ENCODE measurements at places on chromosomes 2 and 18.

DNA sequence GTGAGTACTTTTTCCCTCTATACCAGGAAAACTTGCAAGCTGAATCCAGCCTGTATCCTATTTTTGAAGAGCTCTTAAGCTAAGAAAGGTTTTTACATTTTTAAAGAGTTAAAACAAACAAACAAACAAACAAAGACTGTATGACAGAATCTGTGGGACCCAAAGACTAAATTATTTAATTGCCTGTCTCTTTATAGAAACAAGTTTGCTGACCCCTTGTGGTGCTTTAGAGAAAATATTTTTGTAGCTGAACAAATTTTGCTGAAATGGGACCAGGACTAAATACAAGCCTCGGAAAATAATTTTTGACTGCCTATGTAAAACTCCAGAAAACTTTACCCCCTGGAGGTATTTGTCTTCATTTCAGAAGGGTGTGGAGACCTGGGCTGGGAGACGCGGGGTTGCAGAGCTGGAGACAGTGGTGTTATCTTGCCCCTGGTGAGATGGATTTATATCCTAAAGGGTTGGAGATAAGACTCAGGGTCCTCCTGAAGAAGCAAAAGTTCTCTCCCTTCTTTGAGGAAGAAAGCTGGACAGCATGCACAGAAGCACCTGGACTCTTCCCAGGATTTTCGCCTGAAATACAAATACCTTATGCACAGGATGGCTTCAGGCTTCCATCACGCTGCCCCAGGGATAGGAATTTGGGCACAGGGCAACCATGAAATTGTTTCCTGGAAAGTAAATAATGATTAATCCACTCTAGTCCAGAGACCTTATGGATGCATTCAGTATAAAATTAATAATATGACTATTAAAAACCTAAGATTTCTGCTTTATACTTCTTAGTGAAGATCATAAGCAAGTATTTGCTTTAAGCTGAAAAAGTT is 54.3 kb downstream of the TMX3 start:
- peak; percentile 45 for DNase-seq

- DNase-seq, result no peak
Observed at GRCh38 chr2:33160191-33160590, 213.4 kb downstream of the LTBP1 start.

DNA sequence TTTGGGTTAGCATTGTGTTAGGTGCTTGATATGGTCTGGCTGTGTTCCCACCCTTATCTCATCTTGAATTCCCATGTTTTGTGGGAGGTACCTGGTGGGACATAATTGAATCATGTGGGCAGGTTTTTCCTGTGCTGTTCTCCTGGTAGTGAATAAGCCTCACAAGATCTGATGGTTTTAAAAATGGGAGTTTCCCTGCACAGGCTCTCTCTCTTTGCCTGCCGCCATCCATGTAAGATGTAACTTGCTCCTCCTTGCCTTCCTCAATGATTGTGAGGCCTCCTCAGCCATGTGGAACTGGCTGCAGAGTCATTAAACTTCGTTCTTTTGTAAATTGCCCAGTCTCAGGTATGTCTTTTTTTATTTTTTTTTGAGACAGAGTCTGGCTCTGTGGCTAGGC is 2.8 kb downstream of the MSH2 start:
- no peak for DNase-seq

DNA sequence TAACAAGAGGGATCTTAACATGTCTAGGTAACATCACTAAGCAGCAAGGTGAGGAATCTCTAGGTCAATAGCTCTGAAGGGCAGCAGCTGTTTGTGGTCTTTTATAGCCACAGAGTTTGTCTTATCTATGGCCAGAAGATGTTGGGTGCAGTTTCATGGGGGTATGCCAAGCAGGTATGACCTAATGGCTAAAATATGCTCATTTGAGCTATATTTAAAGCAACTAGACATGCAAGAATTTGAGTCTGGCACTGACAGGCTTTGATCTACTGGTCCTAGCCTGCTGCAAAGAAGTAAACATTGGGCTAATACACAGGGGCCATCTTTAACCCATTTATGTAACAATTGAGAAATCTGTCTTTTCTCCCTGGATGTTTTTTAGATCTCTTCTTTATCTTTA is 13.9 kb upstream of the UGP2 start:
- DNase-seq, result no peak

DNA sequence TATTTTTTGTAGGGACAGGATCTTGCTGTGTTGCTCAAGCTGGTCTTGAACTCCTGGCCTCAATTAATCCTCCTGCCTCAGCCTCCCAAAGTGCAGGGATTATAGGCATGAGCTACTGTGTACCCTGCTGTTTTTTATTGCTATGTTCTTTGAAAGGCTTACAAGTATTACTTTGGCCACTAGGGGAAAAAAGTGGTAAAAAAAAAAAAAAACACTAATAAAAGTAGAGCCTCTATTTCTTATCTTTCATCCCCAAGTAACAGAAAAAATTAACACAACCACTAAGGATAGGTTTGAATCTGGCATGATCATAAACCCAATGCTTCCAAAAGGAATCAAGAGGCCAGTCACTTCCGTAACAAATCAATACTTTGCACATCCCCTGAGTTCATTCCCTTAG is 11.6 kb downstream of the NOL10 start:
- DNase-seq, result no peak

DNA sequence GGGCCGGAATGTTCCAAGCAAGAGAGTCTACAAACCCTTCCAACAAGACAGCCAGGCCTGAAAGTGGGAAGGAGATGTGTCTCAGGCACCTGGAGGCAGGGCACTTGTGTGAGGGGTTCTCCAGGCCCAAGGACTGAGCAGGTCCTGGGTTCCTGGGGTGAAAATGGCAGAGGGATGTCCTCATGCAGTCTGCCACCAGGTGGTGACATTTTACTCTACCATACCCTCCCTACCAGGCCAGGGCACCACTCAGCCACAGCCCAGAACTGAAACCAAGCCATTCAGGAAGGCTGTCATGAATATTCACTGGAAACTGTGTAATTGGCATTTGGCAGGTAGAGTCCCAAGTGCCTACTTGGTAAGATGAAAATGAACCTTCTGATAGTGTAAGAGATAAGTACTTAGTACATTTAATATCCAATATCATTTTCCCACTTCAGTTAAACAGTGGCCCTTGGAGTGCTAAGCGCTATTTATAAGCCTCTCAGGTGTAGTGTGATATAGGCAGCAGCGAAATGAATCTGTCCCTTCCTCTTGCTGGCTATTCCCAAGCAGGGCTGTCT is 185.1 kb downstream of the MYO5B start:
- DNase-seq, result no peak

DNA sequence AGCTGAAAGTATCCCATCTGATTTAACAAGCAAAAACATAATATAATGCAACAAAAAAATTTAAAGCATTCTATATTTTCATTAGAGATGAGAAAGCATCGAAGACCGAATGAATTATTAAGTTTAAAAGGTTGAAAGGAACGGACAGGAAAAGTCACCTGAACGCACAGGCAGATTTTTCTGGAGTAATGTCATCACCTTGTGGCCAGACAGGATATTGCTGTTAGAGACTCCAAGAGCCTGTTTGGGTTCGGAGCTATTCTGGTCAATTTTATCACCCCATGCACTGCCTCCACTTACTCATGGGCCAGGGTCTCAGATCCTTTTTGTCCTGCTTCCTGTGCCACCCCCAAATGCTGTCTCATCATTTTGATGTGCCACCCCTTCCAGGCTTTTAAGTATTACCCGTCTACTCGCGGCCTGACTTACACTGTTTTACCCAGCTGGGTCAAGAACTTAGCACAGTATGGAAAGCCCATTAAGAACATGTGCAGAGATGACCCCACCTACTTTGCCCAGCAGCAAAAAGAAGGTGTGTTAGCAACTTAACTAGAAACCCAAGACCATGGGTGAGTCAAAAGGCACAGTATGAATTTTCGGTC is 27.3 kb downstream of the GKN2 start:
- peak; percentile 29 for DNase-seq

DNA sequence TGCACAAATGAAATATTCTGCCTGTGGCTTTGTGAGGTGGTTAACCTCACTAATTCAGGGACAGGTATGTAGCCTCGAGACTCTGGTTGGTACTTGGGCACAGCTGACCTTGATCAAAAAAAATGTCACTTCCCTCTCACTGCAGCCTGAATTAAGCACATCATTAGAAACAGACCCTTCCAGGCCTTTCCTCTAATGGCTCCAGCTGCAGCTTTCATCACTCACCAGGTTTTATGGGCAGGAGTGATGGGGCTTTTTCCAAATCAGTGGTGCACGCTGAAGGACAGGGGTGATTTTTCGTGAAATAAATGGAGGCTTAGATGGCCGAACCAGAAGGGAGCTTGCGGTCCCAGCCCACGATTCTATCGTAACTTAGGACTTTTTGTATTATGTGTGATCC is 213.0 kb upstream of the RAB12 start:
- no peak for DNase-seq

GRCh38 chr2:64951306-64951953 is 37.8 kb upstream of the SLC1A4 start:
- no peak for DNase-seq

- no peak for DNase-seq
Observed at GRCh38 chr2:231457101-231457500, 7.2 kb downstream of the NCL start.

DNA sequence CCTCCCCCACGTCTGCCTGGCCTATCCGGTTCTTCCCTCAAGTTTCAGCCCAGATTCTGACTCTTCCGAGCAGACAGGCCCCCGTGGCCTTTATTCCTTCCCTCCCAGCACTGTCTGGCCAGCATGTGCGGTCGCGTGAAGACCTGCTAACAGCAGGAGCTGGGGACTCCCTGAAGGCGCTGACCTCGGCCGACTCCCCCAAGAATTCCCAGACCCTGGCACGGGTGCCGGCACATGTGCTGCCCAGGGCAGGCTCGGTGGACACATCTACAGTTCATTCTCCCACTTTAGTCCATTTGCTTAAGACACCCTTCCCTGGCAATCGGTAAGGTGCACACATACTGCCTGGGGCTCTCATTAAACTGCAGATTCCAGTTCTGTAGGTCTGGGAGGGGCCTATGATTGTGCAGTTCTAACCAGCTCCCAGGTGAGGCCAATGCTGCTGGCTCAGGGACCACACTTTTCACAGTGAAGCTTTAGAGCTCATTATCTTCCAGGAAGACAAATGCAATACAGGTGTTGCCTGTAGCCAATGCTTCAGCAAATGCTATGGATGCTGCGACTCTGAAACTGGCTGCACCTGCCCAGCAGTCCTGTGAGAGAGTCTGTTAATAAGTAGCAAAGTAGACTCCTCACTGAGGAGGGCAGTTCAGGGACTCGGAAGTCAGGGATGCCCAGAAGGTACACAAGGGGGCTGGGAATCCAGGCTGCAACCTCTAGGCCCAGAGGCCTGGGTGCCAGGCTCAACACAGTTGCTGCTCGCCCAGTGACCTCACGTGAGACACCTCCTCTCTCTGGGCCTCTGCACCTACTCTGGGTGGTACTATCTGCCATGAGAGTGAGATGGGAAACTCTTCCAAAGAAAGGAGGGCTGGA is 45.4 kb upstream of the TAF1B start:
- DNase-seq, result no peak

Data from NCI-H1417 treated with DMSO at 0.1 percent for 48 hours (cell line).